ENCODE measurements at places on chromosomes 11 and 22.

DNA sequence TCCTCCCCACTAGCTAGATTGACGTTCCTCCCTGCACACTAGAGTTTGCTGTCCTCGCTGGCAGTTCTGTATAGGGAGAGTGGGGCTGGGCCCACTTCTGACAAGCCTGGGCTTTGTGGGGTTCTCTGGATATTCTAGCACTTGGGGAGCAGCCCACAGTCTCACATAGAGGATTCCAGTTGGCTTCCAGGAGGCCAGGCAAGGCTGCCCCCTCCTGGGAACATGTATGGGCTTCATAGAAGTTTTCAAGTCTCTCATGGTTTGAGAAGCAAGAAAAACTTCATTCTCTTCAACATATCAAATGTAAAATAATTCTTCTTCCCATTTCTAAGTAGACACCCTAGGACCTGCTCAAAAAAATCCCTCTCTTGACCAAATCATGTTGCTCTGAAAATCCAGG lies 87.5 kb downstream of the NAV2 start:
- DNase-seq, result no peak

- DNase-seq, result no peak
Observed at GRCh38 chr11:60349990-60350389, 22.9 kb downstream of the MS4A6E start.

GRCh38 chr11:64888729-64889511 lies 10.5 kb upstream of the EHD1 start:
- no peak for DNase-seq

- DNase-seq, result no peak
Observed at GRCh38 chr11:131349368-131350086, 20.9 kb upstream of the NTM start.

- DNase-seq, result no peak
Observed at GRCh38 chr11:73227571-73228211, 9.6 kb downstream of the P2RY2 start.

GRCh38 chr11:129365816-129366215 lies 9.8 kb upstream of the BARX2 start:
- DNase-seq, result no peak

GRCh38 chr11:74909385-74909784 lies 39.5 kb downstream of the XRRA1 start:
- no peak for DNase-seq

- DNase-seq, result no peak
Observed at GRCh38 chr11:19419808-19420207, 179.1 kb upstream of the E2F8 start.

DNA sequence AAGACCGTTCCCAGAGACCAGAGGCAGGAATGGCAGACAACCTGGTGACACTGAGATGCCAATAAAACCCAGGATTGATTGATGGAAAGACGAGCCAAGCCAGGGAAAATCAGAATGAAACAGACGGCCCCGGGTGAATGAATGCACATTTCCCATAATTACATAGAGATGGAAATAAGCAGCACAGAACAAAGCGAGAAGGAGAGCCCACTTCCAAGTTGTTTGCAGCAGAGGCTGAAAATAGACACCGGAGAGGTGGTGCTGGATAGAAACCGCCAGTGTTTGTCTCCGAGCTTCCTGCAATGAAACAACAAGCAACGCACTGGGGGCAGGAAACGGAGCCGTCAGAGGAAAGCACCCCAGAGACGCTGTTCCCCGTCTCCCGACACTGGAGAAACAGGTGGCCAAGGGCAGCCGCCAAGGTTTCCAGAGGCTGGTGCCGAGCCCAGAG lies 406.8 kb downstream of the SHANK2 start:
- no peak for DNase-seq

DNA sequence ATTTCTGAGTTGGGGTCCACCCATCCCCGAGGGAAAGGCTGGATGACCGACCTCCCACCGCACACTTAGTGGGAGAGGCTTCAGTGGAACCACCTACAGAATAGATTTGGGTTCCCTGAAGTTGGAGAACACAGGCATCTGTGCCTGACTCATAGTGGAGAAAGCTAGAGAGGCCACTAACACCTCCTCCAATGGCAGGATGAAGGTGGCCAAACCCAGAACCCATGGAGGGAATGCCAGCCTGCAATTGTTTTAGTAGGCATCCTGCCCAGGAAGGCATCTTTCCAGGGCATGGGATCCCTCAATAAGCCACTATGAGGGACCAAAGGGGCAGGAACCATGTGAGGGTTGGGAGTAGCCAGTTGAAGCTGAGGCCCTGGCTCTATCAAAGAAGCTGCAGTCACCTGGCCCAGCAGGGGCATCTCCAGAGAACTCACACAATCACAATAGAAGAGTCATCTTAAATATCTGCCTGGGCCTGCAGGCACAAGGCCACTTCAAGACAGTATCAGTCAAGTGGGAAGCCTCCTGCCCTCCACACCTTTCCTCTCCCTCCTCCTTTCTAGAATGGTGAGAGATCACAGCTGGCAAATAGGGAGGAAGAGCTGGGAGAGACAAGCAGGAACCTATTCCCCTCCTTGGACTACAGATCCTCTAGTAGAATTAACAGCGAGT lies 124.1 kb upstream of the CSNK2A3 start:
- no peak for DNase-seq

DNA sequence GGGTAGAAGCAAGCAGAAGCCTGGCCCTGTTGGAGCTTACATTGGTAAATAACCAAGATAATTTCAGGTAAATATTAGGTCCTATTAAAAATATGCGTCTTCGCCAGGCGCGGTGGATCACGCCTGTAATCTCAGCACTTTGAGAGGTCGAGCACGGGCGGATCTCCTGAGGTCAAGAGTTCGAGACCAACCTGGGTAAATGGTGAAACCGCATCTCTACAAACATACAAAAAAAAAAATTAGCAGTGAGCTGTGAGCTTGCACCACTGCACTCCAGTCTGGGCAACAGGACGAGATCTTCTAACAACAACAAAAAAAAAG lies 529 bp upstream of the SULT4A1 start:
- no peak for DNase-seq

DNA sequence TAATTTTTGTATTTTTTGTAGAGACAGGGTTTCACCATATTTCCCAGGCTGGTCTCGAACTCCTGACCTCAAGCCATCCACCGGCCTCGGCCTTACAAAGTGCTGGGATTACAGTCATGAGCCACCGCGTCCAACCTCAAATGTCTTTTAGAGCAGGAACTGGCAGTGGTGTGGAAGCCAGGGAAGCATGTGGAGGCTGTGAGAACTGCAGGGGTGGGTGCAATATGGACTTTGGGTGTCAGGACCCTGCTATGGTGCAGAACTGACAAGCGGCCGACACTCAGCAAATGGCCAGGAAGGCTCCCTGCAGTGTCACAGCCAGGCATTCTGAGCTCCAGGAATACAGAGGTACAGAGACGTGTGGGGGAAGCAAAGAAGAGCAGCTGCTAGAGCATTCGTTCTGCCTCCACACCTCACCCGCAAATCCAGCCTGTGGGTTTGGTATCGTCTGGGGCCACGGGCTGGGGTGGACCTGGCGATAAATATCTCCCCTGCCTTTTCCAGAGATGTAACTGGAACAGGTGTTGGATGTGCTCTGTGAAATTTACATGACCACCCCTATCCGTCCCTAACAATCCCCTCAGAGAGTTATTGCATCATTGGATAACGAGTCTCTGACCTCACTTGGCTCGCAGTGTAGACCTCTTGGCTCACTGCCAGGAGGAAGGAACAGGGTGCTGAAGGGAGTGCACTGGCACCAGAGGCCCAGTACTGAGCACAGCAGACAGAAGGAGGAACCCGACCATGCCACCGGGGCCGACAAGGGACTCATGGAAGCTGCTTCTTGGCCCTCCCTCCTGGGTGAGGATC lies 624.7 kb upstream of the B3GAT1 start:
- DNase-seq, result no peak

DNA sequence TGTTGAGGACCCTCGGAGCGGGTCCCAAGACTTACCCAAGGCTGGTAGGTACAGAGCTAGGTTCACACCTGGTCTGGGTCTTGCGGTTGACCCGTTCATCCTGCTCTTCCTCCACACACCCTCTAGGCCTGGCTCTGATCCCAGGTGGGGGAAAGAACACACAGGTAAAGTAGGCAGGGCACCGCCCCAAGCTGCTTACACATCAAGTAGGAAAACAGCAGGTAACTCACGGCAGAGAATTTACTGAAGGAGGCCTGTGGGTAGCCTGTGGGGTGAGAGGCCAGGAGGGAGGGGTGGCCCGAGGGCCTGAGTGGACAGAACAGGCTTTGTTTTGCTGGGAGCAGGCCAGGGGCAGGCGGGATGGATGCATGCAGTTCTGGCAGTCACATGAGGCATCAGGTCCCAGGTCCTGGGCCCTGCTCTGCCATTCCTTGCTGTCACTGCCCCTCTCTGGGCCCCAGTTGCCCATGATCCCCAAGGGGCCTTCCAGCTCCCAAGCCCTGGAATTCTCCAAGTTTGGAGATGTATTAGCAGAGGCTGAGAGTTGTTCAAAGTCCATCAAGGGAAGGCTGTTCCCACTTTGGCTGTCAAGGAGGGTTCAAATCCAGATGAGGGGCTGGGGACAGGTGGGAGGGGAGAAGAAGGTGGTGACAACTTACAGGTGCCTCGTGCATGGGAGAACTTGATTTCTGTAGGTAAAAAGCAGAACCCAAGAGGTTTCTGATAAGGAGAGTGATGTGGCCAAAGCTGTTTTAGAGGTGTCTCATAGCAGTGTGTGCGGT lies 5.7 kb downstream of the TSKU start:
- DNase-seq, result no peak

- no peak for DNase-seq
Observed at GRCh38 chr22:29885610-29886009, 2.6 kb downstream of the MTMR3 start.

DNA sequence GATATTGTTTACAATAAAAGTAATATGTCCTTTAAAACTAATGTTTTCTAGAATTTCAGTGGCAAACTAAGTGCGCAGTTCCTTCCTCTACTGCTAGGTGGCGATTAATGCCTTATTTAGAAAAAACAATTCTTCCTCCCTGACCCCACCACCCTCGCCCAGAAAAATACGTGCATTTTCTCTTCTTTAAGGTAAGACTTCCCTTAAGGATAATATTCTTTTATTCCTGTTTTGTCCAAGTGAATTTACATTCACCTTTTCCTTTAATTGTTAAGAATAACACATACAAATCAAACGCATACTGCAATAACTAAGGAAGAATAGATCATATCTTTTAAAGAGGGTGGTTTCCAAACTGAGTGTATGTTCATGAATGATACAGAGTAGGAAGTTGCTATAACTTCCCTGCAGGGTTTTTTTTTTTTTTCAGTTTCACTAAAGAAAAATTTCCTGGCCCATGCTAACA lies 17.0 kb upstream of the PSMA1 start:
- DNase-seq, result no peak

DNA sequence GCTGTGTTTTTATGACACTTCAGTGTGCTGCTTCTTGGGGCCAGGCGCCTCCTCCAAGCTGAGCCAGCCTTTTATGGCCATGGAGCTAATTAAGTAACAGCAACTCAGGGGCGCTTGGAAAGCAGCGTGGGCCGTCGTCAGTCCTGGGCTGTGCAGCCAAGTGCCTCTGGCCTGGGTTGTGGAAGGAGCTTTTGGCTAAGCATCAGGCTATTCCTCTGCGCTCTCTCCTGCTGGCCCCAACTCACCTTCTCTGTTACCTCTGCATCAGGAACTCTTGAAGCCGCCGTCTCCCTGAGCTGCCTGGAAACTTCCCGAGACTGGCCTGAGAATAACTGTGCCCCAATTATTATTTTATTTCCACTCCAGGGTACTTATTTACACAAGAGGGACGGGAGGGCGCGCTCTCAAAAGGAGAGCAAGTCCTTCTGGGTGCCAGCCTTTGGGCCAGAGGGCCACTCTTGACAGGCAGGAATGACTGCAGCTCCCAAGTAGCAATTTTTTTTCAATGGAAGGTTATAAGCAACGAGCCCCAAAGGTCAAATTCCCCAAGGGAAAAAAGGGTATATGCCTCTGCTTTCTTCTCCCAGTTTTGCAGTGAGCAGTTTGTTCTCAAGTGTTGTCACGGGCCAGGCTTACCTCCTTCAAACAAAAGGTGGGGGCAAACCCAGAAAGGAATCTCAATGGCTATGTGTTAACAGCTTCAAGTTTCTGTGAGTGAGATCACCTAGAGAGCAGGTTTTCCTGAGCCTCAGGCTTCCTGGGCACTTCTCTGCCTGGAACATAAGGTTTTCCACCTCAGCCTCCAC lies 38.5 kb upstream of the NAV2 start:
- peak; percentile 41 for DNase-seq

DNA sequence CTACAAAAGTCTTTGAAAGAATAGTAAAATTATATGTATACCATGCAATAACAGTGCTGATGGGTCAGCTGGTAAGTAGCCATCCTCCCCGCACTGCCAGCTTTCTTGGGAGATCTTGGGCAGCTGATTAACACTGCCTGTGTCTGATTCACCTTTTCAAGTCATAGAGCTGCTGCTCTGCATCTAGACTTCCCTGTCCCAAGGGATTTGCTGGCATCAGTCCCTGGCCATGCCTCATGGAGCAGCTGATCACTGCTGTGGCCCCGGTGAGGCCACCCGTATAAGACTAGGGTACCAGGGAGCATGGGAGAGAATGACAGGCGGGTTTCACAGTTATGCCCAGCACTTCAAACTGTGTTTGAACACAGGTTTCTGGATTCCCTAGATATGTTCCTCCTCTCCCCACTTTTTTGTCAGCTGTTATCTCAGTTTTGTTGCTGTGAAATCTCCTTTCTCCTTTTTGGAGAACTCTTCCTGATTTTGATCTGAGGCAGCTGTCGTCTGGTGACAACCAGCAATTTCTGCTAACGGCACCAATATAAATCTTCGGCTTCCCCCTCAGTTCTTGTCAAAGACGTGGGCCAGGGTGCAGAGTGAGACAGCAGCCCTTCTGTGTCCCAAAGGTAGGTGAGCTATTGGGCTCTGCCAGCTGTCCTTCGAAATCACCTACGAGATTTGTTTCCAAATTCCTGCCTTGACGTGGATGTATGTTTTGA lies 438.9 kb downstream of the NTM start:
- DNase-seq, result no peak

DNA sequence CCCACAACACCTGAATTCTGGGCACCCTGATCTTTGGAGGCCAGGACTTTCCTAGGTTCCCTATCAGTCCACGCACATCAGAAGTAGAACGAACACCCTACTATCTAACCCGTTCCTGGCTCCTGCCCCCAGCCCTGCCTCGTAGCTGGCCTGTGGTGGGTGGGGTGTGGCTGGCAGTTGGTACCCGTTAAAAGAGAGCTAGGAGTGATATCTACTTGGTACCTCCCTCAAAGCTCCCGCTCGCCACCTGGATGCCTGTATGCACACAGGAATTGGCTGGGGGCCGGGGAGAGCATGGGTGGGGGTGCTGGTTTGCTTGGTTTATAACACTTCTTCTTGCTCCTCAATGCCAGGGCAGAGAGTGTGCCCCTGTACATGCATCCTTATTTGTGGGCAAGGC lies 14.0 kb upstream of the NECTIN1 start:
- no peak for DNase-seq

DNA sequence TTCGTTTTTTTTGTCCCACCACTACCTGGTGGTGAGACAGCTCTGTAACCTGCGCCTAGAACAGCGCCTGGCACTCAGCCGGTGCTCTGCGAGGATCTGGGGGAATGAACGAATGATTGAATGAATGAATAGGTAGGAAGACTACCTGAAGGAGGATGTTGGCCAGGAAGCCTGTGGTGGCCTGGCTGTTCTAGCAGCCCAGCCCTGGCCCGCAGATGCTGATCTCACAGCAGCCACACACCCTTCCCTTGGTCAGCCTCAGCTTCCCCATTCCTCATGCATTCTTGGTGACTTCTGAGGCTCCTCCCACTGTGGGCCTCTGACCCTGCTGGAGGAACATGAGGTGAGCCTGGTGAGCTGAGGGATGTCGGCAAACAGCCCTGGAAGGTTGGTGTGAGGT lies 3.7 kb downstream of the TRPM5 start:
- no peak for DNase-seq

GRCh38 chr22:27952091-27952490 lies 33.0 kb upstream of the PITPNB start:
- DNase-seq, result no peak

GRCh38 chr11:48007677-48008076 lies 27.3 kb downstream of the PTPRJ start:
- DNase-seq, result no peak

All from muscle of arm (tissue), 14 donors.